ENCODE measurements at places on chromosomes 16 and 17.
A peak's percentile ranks its signal among the peaks of the same experiment; 100 is the strongest.

DNA sequence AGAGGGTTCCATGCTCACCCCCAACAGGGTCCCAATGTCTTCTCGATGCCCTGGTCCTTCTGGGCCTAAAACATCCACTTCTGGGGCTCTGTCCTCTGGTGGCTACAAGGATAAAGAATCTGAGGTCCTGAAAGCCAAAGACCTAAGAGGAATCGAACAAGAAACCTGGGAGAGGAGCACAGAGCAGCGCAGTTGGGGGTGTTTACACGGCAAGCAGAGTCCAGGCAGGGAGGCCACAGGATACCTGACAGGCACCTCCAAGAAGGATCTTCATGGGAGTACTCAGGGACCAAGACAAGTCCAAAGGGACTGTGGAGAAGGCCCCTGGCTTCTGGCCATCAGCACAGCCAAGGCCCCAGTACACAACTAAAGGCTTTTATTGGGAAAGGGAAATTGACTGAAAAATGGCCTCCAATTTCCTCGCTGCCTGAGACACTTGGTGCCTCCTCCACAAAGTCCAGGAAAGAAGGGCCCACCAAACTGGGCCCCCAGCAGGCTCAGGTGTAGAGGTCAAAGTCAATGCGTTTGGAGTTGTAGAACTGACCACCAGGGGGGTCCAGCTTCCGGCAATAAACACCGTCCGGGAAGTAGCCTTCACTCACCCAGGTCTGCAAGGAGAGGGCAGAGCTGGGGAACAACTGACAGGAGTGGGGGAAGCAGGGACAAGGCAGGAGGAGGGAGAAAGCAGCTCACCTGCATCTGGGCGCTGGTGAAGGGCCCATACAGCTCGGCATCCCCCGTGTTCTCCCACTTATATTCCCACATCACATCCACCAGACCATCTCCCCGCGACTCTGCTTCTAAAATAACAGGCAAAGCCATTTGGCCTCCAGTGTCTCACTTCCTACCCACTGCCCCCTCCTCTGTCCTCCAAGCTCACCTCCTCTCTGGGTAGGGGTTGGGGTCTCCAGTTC lies 2.4 kb downstream of the CD2BP2 start:
- DNase-seq, result no peak

GRCh38 chr16:85856585-85856984 lies 42.4 kb upstream of the IRF8 start:
- DNase-seq, result no peak

- no peak for DNase-seq
These were observed 10.5 kb downstream of the NXN start for GRCh38 chr17:968812-969730.

DNA sequence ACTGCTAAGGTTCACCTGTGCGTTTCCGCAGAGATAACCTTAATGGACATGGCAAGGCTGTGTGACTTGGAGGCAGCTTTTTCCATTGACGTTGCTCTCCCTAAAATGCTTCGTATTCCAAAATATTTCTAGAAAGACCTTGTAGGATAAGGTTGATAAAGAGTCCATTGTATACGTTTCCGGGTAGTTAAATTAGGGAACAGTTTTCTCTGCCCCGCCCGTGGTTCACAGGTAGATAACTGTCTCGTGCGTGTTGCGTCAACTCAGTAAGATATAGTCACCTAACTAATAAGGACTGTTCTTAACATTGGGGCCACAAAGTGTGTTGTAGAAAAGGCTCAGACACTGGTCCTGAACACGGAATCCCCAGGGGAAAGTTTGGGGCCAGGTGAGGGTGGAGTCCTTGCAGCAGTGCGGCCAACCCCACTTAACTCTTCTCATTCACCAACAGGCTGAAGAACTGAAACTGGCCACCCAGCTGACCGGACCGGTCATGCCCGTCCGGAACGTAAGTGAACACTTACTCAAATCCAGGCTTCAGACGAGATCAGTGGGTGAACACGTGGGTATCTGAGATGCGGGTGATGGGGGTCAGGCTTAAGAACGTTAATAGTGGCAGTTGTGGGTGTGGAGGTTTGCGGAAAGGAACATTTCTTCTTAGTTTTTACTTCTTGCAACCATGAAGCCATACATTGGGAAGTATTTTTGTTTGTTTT lies 1.6 kb downstream of the RPL13 start:
- DNase-seq, result no peak

GRCh38 chr16:51149251-51149661 lies 1.8 kb downstream of the SALL1 start:
- DNase-seq, result no peak

- DNase-seq, result no peak
These were observed 28.8 kb upstream of the ABCC11 start for GRCh38 chr16:48276102-48276501.

DNA sequence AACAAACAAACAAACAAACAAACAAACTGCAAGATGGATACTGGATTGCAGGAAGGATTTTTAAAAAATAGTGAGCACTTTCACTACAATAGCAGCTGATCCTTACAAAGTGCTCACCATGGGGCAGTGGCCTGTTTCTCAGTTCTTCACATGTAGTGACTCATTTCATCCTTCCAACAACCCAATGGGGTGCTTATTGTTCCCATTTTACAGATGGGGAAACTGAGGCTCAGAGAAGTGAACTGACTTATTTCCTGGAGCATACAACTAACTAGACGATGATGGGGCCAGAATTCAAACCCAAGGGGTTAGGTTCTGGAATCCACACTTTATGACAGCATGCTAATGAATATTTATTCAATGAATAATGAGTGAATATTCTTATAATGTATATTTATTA lies 61.2 kb downstream of the MYH11 start:
- no peak for DNase-seq

DNA sequence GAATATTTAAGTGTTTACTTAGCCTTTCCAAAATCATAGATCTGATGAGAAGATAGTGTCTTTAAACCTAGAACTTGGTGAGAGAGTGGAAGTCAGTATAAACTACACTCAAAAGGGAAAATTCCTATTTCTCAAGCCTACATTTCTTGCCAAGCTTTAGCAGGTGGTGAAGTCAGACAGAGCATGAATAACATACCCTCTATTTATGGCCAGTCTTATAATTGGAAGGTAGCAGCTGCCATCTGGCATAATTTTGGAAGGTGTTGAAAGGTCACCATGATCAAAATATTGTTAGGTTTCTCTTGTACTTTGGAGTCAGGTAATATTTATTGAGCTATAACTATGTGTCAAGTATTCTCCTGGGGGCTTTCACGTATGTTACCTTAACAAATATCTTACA lies 729.3 kb upstream of the KIF2B start:
- no peak for DNase-seq

- peak; percentile 73 for DNase-seq
These were observed 785 bp downstream of the UBALD1 start for GRCh38 chr16:4613636-4614570.

GRCh38 chr16:46621934-46622676 lies 926 bp upstream of the SHCBP1 start:
- no peak for DNase-seq

GRCh38 chr17:77160875-77161530 lies 20.2 kb downstream of the SEC14L1 start:
- DNase-seq, result no peak

DNA sequence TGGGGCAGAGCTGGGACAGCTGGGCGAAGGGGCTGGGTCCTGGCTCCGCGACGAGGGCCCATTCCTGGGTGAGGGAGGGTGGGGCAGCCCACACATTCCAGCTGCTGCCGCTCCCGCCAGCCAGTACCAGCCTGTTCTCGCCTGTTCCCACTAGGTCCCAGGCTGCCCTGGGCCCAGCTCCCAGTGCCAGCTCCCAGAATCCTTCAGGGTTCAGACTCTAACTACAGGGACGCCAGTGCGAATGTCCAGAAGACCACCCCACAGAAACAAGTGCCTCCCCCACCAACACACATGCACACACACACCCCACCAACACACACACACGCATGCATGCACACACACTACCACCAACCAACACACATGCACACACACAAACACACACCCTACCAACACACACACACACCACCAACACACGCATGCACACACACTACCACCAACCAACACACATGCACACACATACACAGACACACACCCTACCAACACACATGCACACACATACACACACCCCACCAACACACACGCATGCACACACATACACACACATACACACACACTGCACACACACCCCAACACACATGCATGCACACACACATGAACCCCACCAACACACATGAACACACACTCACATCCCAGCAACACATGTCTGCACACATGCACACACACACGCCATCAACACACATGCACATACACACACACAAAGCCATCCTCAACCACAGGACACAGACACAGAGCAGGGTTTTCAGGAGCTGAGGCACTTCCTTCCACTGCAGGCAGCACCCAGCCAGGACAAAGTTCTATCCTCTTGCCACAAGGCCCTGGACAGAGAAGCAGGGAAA lies 27.5 kb upstream of the KRT17 start:
- peak; percentile 52 for DNase-seq

- peak; percentile 68 for DNase-seq
These were observed 171.6 kb upstream of the TNRC6C start for GRCh38 chr17:77786740-77787505.

- peak; percentile 53 for DNase-seq
These were observed 885 bp upstream of the SLC35B1 start for GRCh38 chr17:49708515-49709183.

- DNase-seq, result no peak
These were observed 74.7 kb downstream of the CDH13 start for GRCh38 chr16:82701442-82701955.

- DNase-seq, result no peak
These were observed 17.9 kb downstream of the MT1X start for GRCh38 chr16:56700195-56700594.

DNA sequence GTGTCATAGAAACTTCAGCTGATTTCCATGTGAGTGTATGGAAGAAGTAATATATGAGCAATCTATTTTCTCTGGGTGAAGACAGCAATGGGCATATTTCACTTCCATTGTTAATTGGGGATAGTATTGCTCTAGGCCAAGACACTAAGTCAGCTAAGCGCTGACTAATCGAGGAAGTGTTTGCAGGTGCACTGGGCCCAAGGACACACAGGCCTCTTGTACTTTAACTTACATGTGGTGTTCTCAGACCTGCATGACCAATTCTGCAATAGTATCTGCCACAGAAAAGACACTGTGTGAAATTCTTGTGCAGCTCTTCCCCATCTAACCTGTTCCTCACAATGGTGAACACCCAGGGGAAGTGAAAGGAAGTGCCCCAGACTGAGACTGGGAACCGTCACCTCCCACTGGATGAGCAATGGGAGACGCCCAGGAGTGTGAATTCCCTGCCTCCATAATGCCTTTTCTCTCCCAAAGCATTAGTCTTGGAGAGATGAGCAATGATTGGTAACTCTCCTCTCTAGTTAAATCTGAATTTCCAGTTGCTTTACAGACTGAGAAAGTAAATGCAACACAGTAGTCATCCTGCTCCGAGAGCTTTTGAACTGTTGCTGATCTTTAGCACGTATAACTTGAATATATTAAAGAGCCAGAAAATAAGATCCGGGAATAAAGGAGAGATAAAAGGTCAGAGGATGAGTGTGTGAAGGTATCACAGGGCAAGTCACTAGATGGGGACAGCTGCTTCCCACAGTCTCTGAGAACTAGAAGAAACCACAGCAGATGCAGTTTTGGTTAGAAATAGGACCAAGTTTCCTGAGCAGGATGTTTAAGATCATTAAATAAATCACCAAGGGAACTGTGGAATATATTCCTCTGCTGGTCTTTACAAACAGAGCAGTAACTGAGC lies 82.6 kb downstream of the CDK5R1 start:
- DNase-seq, result no peak

GRCh38 chr17:3658784-3659449 lies 9.5 kb downstream of the TAX1BP3 start:
- no peak for DNase-seq

DNA sequence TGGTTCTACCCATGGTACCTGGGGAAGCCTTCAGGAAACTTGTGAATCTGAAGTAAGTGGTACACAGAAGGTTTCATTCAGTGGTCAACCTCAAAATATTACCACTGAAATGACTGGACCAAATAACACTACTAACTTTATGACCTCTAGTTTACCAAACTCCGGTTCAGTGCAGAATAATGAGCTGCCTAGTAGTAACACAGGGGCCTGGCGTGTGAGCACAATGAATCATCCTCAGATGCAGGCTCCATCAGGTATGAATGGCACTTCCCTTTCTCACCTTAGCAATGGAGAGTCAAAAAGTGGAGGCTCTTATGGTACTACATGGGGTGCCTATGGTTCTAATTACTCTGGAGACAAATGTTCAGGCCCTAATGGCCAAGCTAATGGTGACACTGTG lies 55.9 kb upstream of the SLC5A11 start:
- DNase-seq, result no peak

DNA sequence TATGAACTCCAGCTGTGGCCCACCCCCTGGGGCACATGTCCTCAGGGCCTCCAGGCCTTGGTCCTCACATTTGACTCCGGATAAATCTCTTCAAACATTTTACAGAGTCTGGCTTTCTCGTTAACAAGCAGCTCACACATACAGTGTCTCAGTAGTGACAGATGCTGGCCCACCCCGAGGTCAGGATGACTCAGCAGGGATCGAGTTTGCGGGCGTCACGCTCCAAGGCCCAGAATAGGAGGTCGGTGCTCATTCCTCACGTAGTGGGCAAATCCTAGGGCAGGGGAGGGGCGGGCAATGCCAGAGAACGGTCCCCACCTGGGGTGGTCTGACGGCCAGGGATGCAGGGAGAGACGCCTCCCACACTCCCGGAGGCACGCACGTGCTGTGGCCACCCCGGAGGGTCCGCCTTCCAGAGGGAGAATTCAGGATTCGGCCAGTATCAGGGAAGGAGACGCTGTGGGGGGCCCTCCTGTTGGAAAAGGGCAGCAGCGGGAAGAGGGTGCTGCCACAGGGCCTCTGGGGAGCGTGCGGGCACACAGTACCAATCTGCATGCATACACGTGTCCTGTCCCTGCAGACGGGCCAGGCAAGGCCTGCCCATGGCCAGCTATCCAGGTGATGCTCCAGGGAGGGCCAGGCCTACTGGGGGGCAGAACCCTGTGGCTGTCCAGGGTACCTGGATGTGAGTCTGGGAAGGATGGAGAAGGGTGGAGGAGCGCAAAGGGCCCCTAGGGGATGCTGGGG lies 8.6 kb downstream of the SLC7A5 start:
- no peak for DNase-seq

GRCh38 chr16:78175287-78175686 lies 75.8 kb downstream of the WWOX start:
- DNase-seq, result no peak

GRCh38 chr17:8119581-8120519 lies 1.5 kb upstream of the ALOXE3 start:
- peak; percentile 96 for DNase-seq

GRCh38 chr17:53560953-53561352 lies 261.8 kb upstream of the KIF2B start:
- no peak for DNase-seq

DNA sequence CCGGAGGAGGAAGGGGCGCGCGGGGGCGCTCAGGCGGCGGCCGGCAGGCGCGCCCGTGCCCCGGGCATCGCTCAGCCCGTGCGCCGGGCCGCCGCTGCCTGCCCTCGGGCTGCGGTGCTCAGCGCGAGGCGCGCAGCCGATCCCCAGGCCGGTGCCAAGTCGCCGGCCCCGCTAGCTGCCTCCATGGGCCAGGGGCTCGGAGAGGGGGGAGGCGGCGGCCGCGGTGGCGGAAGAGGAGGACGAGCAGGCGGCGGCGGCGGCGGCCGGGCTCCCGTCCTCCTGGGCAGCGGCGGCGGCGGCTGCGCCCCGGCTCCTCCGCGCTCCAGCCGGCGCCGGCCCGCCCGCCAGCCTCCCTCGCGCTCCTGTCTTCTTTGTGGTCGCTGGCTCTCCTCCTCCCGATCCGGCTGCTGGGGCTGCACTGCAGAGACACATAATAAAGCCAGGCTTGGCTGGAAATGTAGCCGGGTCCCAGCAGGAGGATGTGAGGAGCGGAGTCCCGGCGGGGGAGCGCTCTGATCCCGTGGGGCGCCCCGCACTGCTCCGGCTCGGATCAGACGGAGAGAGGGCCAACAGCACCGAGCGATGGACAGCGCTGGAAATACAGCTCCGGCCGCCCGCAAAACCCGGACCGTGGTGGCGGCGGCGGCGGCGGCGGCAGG lies 889 bp upstream of the ZNF423 start:
- DNase-seq, result peak; percentile 87
